ENCODE measurements at places on chromosomes 1 and 21.

GRCh38 chr21:45035477-45035848 lies 38.9 kb upstream of the ADARB1 start:
- no peak for DNase-seq
- peaks cover 9% of the 10 kb centered on the region for H3K27me3 ChIP-seq
- H3K4me3 ChIP-seq, result no peak overlapping the region

- H3K27me3 ChIP-seq, result no peaks in the 10 kb centered on the region
- no peak for DNase-seq
- H3K36me3 ChIP-seq, result no peaks in the 10 kb centered on the region
- H3K4me1 ChIP-seq, result no peaks in the 10 kb centered on the region
- no peak overlapping the region for H3K4me3 ChIP-seq
Observed at GRCh38 chr21:36847189-36847588, 119.3 kb downstream of the HLCS start.

DNA sequence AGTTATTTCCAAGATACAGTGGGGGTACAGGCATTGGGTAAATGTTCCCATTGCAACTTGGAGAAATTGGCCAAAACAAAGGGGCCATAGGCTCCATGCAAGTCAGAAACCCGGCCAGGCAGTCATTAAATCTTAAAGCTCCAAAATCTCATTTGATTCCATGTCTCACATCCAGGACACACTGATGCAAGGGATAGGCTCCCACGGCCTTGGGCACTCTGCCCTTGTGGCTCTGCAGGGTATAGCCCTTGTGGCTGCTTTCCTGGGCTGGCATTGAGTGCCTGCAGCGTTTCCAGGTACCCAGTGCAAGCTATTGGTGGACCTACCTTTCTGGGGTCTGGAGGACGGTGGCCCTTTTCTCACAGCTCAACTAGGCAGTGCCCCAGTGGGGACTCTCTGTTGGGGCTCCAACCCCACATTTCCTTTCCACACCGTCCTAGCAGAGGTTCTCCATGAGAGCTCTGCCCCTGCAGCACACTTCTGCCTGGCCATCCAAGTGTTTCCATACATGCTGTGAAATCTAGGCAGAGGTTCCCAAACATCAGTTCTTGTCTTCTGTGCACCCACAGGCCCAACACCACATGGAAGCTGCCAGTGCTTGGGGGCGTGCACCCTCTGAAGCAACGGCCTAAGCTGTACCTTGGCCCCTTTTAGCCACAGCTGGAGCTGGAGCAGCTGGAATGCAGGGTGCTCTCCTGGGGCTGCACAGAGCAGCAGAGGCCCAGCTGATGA lies 67.2 kb downstream of the HS2ST1 start:
- H3K27me3 ChIP-seq, result no peaks in the 10 kb centered on the region
- DNase-seq, result no peak

GRCh38 chr1:94886361-94886760 lies 40.5 kb downstream of the CNN3 start:
- H3K27ac ChIP-seq, result no peak overlapping the region
- no peak overlapping the region for H3K4me3 ChIP-seq
- no peaks in the 10 kb centered on the region for H3K27me3 ChIP-seq

DNA sequence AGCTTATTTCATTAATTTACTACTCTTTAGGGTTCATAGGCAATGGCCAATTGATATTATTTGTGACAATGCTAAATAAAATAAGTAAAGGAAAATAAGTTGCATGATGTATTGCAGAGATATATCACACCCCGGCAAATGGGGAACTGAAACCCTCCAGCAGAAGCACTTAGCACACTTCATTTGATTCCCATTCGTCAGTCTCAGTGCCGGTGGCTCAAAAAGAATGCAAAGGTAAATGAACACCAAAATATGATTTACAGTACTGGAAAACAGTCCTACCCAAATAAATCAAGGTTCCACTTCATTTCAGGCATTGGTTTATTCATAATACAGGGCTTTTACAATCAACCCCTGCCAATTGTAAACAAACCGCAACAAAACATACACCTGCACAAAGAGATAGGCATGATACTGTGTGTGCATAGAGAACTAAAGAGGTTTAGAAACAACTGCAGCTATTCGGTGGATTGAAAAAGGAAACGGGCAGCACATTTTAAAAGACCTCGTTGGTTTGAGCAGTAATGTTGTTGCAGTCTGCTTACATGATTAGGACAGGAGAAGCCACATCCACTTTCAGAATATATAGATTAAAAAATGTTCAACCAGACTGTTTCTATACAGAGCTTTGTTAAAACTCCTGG lies 1019.2 kb downstream of the TTLL7 start:
- H3K4me1 ChIP-seq, result no peaks in the 10 kb centered on the region
- no peak for DNase-seq
- H3K36me3 ChIP-seq, result no peaks in the 10 kb centered on the region
- no peak overlapping the region for H3K27ac ChIP-seq
- peaks cover 2% of the 10 kb centered on the region for H3K27me3 ChIP-seq

DNA sequence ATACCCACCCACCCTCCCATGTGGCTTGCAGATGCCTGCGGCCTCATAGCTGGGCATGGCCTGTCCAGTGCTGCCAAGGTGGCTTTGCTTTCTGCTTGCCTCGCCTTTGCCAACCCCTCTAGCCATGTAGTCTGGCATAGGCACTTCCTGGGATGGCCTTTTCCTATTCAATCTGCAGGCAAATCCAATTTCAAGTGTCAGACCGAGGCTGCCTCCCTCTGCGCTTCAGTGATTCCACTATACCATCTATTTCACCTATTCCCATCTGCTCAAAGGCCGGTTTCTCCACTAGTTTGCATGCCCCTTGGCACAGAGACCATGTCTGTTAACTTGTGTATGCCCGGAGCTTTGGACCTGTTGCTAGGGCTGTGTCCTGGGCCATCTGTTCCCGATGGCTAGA lies 3.8 kb upstream of the ZBTB21 start:
- peaks cover 21% of the 10 kb centered on the region for H3K27me3 ChIP-seq
- H3K4me3 ChIP-seq, result no peak overlapping the region
- H3K4me1 ChIP-seq, result peaks cover 7% of the 10 kb centered on the region
- no peak overlapping the region for H3K27ac ChIP-seq
- H3K36me3 ChIP-seq, result peaks cover 6% of the 10 kb centered on the region

All from activated T-helper 1 cell treated with anti-CD3 and anti-CD28 coated beads, Interleukin-12 subunit alpha, Interleukin-12 subunit beta, Interleukin-2, Interleukin-4 antibody, amounts not matched to agents 30 ng/mL and 10 ng/mL and 1 ng/mL, durations not matched to agents 14 hours and 24 hours and 36 hours (primary cell).